NCI-H1436 treated with DMSO at 0.1 percent for 48 hours (cell line): ENCODE measurements at places on chromosomes 16 and 17.

GRCh38 chr17:30519707-30520106, 42.5 kb downstream of the GOSR1 start:
- no peak for DNase-seq

- no peak for DNase-seq
Observed at GRCh38 chr17:60528828-60529227, 2.8 kb upstream of the APPBP2 start.

DNA sequence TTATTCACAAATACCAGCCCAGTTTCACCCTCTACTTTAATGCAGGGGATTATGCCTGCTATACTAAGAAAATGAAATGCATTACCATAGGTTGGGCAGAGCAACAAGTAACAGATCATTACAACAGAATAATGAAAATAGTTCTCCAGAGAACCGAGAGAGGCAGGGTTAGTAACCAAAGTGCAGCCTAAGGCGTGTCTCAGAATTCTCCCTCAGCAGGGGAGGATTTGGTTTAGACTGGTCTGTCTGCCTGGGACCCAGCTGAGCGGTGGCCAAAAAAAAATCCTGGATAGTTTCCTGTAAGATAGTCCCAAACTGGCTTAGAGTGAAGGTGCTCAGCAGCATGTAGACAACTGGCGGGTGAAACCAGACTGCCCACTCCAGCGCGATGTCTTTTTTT, 30.8 kb upstream of the ADCY7 start:
- no peak for DNase-seq

- no peak for DNase-seq
Observed at GRCh38 chr17:75704963-75705875, 16.0 kb upstream of the ITGB4 start.

- DNase-seq = no peak
Observed at GRCh38 chr17:50154604-50155003, 4.1 kb upstream of the PPP1R9B start.
